A549 treated with dexamethasone at 1 μM for 4 hours (cell line): ENCODE measurements at places on chromosomes 5 and 9. TPM values are rescaled to one million over a fixed set of nuclear protein-coding genes. Genes with fewer than 3 reads are reported as not detected.

The CCL27 gene
- total RNA-seq = 0.13 TPM in 2 of 5 replicates, not detected in the others

The COX7C gene
- 476 to 854 TPM (median 494 TPM) in 5 replicates for total RNA-seq

The SH3RF2 gene
- total RNA-seq = 1.9 to 3.1 TPM (median 2.2 TPM) in 5 replicates

The BTNL9 gene
- 0.67 to 1.2 TPM (median 1.0 TPM) in 5 replicates for total RNA-seq

The SHISAL2B gene
- not detected in 5 replicates for total RNA-seq

The SLC25A48 gene
- 0.16 to 0.41 TPM (median 0.29 TPM) in 5 replicates for total RNA-seq

The SPINK13 gene
- total RNA-seq = 0.13 to 0.31 TPM (median 0.19 TPM) in 4 of 5 replicates, not detected in the other

The FAM151B gene
- 1.3 to 2.0 TPM (median 1.5 TPM) in 5 replicates for total RNA-seq

The HARS1 gene
- total RNA-seq = 75.3 to 80.9 TPM (median 78.3 TPM) in 5 replicates
